ENCODE measurements at places on chromosomes 16 and 17. TPM values are rescaled to one million over a fixed set of nuclear protein-coding genes. Genes with fewer than 3 reads are reported as not detected.

SSTR5 gene
- total RNA-seq = not detected

TP53TG3B gene
- total RNA-seq = not detected

RDM1 gene
- total RNA-seq = 16.0 TPM

COIL gene
- total RNA-seq = 20.8 TPM

LDHD gene
- total RNA-seq = not detected

KRTAP1-5 gene
- not detected for total RNA-seq

PRSS36 gene
- 0.18 TPM for total RNA-seq

VTN gene
- total RNA-seq = not detected

TMEM88 gene
- 2.9 TPM for total RNA-seq

ZNF48 gene
- 10.9 TPM for total RNA-seq

LGALS9B gene
- not detected for total RNA-seq

BCL6B gene
- total RNA-seq = 2.4 TPM

TOM1L1 gene
- total RNA-seq = not detected

KRT20 gene
- not detected for total RNA-seq

TBC1D3G gene
- total RNA-seq = not detected

CACNG5 gene
- not detected for total RNA-seq

FSCN2 gene
- total RNA-seq = 0.32 TPM

ZFP3 gene
- total RNA-seq = 1.5 TPM

TMEM101 gene
- 28.5 TPM for total RNA-seq

C17orf75 gene
- total RNA-seq = 30.8 TPM

LRRC46 gene
- total RNA-seq = 0.38 TPM

MYH3 gene
- total RNA-seq = 1.8 TPM

TPSD1 gene
- not detected for total RNA-seq

NHLRC4 gene
- 0.72 TPM for total RNA-seq

SLC5A10 gene
- not detected for total RNA-seq

FBXW10B gene
- total RNA-seq = 0.36 TPM

FADS6 gene
- total RNA-seq = not detected

CSH2 gene
- total RNA-seq = not detected

C16orf92 gene
- not detected for total RNA-seq

YPEL3 gene
- total RNA-seq = 19.5 TPM

PCTP gene
- total RNA-seq = 7.7 TPM

C17orf113 gene
- total RNA-seq = 0.77 TPM

LUC7L gene
- total RNA-seq = 68.0 TPM

RHBDL3 gene
- total RNA-seq = not detected

SCARF1 gene
- total RNA-seq = 4.1 TPM

DPEP2 gene
- 2.9 TPM for total RNA-seq

KRT33A gene
- not detected for total RNA-seq

EVPLL gene
- total RNA-seq = not detected

AKAP1 gene
- total RNA-seq = 28.6 TPM

GPR139 gene
- total RNA-seq = not detected

FASN gene
- 250 TPM for total RNA-seq

LRRC37A gene
- 1.8 TPM for total RNA-seq

XAF1 gene
- total RNA-seq = 18.4 TPM

ITGAD gene
- total RNA-seq = not detected

MYLK3 gene
- total RNA-seq = 0.11 TPM

KRTAP4-3 gene
- not detected for total RNA-seq

EEF2KMT gene
- total RNA-seq = 20.5 TPM

IGF2BP1 gene
- 0.18 TPM for total RNA-seq

AGRP gene
- not detected for total RNA-seq

SDK2 gene
- total RNA-seq = 3.3 TPM

CFAP97D1 gene
- total RNA-seq = 0.07 TPM

TEX19 gene
- not detected for total RNA-seq

C16orf96 gene
- 0.16 TPM for total RNA-seq

ABCC6 gene
- not detected for total RNA-seq

GRAPL gene
- total RNA-seq = 6.5 TPM

TMEM204 gene
- total RNA-seq = 14.3 TPM

WNT9B gene
- total RNA-seq = not detected

All from activated CD8-positive, alpha-beta T cell treated with anti-CD3 and anti-CD28 coated beads for 36 hours (primary cell).